ENCODE measurements at places on chromosomes 6 and 20. TPM values are rescaled to one million over a fixed set of nuclear protein-coding genes. Genes with fewer than 3 reads are reported as not detected.

GSTA2 gene
- total RNA-seq: 0.28 TPM

LY6G6D gene
- not detected for total RNA-seq

TMEM200A gene
- 17.9 TPM for total RNA-seq

GNMT gene
- 0.54 TPM for total RNA-seq

DNA sequence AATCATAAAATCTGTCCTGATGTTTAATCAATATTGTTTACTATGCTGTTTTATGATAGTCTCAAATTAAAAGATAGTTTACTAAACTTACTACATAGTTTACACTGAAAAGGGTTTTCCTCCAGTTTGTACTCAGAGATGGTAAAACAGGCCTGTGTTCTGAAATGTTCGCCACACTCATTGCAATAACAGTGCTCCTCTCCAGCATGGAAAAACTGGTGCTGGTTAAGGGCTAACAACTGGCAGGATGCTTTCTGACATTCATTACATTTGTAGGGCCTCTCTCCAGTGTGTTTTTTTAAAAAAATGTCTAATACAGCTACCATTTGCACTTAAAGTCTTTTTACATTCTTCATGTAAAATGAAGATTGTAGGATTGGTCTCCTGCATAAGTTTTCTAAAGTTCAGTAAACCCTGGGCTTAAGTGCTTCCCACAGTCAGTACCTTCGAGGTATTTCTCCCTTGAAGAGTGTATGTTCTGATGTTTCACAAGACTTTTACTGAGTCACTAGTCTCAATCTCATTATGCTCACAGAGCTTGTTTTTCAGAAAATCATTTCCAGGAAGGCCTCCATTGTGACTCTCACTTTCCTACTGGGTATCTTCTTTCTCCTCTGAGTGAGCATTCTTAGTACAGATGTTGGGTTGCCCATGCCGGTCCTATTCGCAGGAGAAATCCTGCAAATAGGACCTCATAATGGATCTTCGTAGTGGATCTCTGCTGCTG lies 8.7 kb upstream of the ZSCAN12 start:
- no peak for DNase-seq

- no peak for DNase-seq
Observed at GRCh38 chr6:74137911-74138310, 441.9 kb downstream of the CD109 start.

GRCh38 chr20:549722-550496 lies 6.3 kb upstream of the CSNK2A1 start:
- no peak for DNase-seq

DNA sequence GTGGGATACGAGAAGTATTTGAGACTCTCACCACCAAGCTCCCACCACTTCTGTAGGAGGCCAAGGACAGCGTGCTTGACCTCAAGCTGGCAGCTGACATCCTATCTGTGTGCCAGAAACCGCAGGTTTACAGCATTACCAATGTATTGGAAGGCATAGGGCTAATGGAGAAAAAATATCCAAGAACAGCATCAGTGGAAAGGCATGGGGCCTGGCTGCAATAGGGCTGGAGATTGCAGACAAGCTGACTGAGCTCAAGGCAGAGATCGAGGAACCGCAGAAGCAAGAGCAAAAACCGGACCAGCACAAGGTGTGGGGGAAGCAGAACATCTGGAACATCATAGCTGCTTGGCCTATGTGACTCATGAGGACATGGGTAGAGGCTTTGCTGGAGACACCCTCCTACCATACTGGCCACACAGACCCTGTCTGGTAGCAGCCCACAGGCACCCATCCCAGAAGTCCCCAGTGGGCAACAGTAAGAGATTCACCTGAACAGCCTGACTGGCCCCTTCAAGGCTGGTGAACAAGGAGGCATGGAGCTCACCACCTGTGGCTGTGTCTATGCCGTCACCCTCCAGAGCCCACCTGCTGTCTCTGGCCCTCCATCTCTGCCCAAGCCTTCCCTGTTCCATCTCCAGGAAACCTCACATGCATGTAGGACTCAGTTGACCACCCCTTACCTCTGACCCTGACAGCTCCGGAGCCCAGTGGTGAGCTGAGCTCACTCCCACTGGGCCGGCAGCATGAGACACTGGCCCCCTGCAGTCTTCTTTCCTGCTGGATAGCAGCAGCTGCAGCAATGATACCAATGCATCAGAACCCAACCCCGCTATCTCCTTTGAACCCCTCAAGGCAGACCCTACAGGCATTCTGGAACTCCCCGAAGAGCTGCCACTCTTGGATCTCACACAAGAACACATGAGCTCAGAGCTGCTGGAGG lies 171.1 kb downstream of the KIF6 start:
- no peak for DNase-seq
